Fibroblast of skin of left biceps (primary cell): ENCODE measurements at places on chromosomes 7 and 10.

DNA sequence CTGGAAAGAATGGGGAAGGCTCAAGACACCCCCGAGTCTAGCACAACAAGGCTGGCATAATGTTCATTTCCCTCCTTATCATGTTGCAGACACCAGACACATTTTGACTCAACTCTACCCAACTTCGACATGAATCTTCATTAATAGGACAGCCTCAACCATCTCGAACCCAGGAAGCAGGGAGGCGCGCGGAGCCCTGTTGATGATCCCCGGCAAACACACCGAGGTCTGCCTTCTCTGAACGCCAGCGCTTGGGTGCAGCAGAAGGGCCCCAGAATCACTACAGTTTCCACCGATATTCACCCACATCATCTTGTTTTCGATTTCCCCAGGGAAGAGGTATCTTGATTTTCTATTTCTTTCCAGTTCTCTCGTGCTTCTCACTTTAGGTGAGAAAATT lies 563.6 kb downstream of the TCERG1L start:
- no peak for DNase-seq

DNA sequence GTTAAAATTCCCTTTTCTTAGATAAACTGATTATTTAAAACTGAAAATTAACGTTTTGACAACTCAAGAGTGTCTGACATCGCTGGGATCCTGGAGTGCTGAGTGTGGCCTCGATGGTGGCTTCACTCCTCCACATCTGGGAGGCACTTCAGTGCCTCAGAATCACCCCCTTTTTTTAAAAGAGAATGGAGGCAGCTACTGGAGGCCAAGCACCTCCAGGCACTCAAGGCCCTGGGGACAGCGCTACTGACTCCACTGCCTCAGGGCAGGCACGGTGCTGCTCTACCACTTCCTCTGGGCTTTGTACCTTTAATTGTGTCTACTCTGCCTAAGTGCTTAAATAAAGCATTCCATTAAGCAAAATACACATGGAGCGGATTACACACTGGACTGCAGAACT lies 27.2 kb upstream of the NCAPG2 start:
- no peak for DNase-seq

DNA sequence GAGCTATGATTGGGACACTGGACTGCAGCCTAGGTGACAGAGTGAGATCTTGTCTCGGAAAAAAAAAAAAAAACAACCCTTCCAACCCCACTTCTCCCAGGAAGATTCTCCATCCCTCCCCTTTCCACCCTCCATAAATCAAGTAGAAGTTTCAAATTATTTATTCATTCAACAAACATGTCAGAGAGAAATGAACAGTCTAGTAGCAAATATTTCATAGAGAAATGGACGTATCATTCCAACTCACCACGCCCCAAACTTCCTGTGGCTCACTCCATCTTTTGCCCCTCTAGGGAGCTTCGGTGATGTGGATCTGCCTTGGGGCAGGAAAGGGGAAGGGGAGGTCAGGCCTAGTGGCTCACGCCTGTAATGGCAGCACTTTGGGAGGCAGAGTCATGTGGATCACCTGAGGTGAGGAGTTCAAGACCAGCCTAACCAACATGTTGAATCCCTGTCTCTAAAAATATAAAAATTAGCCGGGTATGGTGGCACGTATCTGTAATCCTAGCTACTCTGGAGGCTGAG lies 638 bp upstream of the TRAPPC14 start:
- DNase-seq, result no peak

- DNase-seq, result no peak
Measured at GRCh38 chr7:6026011-6026819, 5.0 kb upstream of the ANKRD61 start.
